Type B pancreatic cell (in vitro differentiated cells): ENCODE measurements at places on chromosomes 7 and 10. TPM values are rescaled to one million over a fixed set of nuclear protein-coding genes. Genes with fewer than 3 reads are reported as not detected.

The CTAGE8 gene
- total RNA-seq = 0.99 and 6.4 TPM in 2 replicates

GRCh38 chr7:155729847-155730246, 82.4 kb downstream of the SHH start:
- H3K36me3 ChIP-seq = peaks cover 15% of the 10 kb centered on the region
- no peak for DNase-seq
- H3K27ac ChIP-seq = peak overlapping the region; percentile 31
- peaks cover 3% of the 10 kb centered on the region for H3K4me1 ChIP-seq
- no peaks in the 10 kb centered on the region for H3K27me3 ChIP-seq

The GPER1 gene
- total RNA-seq = 2.5 and 5.0 TPM in 2 replicates

DNA sequence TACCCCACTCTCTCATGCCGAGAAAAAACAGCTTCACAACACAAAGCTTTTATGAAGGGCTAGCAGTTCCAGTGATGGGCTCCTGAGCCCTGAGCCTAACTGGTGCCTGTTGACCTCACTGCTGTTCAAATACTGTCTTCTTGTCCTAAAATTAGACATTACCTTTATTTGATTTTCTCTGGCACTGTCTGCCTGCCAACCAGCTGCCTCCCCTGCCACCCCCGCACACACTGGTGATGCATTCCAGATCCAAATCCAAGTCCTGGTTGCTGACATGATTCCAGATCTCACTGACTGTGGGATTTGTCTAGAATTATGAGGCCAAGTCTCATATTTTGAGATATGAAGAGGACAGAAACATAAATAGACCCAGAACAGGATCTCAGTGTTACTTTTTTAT, 816.2 kb downstream of the NRG3 start:
- H3K36me3 ChIP-seq = no peaks in the 10 kb centered on the region
- no peak for DNase-seq
- H3K27me3 ChIP-seq = no peaks in the 10 kb centered on the region
- no peak overlapping the region for H3K4me3 ChIP-seq
- H3K27ac ChIP-seq = no peak overlapping the region

The SFMBT2 gene
- total RNA-seq = 5.4 and 7.2 TPM in 2 replicates
